Upper lobe of left lung (tissue), 6 donors: ENCODE measurements at places on chromosomes 5 and 9. TPM values are rescaled to one million over a fixed set of nuclear protein-coding genes. Genes with fewer than 3 reads are reported as not detected.

- no peak for DNase-seq
Observed at GRCh38 chr9:137126786-137127185, 12.2 kb upstream of the GRIN1 start.

DNA sequence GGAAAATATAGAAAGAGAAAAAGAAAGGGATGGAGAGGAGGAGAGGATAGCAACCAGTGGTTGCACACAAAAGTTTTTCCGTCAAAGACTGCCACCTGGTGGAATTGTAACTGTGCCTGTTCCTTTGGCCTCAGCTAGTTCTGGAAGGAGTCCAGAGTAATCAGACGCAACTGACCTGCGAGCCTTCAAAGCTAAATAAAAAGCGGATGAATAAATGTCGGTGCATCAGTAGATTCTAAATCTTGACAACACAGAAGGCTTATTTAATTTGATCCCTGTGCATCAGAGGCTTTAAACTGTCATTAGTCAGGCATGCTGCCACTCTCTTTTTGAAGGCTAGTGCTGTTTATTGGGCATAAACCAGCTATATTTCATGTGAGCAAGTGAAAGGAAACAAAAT, 132.9 kb upstream of the ACO1 start:
- DNase-seq, result no peak

GRCh38 chr9:38352530-38353328, 39.8 kb upstream of the ALDH1B1 start:
- DNase-seq, result peak; percentile 15

DNA sequence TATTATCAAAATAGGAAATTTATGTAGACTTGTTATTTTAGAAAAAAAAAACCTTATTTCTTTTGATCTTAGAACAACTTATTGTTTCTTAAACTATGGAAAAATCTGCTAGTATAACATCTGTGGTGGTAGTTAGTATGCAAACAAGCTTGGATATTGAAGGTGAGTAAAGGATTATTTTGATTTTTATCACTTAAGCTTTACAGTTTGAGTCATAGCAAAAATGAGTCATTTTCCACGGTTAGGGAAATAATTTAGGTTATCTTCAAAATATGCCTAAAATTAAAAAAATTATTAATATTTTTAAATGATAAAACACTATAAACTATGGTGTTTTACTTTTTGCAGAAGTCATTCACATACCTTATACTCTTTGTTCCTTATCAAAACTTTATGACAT, 107.2 kb upstream of the DHFR start:
- no peak for DNase-seq

DNA sequence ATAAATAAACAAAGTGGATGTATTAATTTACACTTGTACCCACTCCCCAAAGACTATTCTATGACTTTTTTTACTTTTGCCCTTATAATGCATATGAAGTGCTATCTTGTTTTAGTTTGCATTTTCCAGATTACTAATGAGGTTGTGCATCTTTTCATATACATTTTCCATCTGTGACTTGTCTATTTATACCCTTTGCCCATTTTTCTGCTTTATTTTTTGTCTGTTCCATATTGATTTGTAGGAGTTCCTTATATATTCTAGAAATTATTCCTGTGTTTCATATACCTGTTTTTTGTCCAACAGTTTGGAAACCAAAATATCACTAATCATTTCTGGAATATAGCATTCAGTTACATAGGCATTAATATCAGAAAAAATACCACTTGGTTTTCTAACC, 54.0 kb upstream of the SLC30A5 start:
- no peak for DNase-seq

GRCh38 chr9:111621895-111622480, 9.1 kb upstream of the DNAJC25 start:
- no peak for DNase-seq

- DNase-seq, result no peak
Observed at GRCh38 chr5:133851521-133851920, 116.9 kb downstream of the C5orf15 start.

GRCh38 chr5:137611011-137611580, 112.0 kb upstream of the SPOCK1 start:
- no peak for DNase-seq

DNA sequence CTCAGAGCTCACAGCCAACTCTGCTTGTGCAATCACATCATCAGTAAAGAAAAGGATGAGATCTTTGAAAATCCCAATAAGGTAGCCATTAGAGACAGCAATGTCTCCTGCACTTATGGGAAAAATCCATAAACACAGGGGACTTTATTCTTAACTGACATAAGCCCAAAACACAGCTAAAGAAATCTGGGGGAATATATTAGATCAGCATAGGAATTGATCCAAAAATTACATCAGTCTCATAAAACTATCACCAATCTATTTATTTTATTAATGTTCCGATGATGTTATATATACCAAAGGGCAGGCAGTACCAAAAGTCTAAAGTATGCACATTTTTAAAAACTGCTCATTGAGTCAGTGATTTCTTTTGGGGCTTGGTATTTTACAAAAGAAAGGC, 6.9 kb downstream of the MRPS27 start:
- DNase-seq, result no peak

- no peak for DNase-seq
Observed at GRCh38 chr5:172877466-172878260, 43.6 kb downstream of the ERGIC1 start.

DNA sequence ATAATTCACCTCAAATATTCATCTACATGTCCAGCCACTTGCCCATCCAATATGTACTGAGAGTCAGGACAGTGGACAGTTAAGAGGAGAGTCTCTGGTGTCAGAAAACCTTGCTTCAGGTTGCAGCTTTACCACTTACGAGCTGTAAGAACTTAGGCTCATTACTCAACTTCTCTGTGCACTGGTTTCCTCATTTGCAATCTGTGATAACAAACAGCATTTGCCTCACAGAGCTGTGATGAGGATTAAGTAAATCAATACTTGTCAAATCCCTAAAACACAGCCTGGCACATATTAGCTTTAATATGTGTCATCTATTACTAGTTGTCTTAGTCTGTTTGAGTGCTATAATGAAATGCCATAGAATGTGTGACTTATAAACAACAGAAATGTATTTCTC, 8.6 kb downstream of the GOLGA1 start:
- DNase-seq, result no peak

DNA sequence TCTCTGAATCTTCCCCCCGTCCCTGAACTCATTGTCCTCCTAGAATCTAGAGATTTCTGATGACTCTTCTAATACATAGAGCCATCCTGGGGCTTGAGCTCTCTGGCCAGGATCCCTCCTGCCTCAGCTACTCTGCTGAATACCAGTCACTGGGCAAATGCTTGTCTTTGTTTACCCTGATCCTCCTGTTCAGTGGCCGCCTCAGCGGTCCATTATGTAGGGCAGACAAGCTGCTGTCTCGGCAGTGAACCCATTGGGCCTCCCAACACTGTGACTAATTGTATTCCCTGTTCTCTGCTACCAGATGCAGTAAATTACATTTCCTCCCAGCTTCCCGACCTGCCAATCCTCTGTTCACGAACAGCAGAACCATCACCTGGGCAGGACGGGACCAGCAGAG, 151.6 kb downstream of the PALM2AKAP2 start:
- DNase-seq, result no peak

GRCh38 chr5:77812926-77813589, 36.9 kb upstream of the TBCA start:
- no peak for DNase-seq

DNA sequence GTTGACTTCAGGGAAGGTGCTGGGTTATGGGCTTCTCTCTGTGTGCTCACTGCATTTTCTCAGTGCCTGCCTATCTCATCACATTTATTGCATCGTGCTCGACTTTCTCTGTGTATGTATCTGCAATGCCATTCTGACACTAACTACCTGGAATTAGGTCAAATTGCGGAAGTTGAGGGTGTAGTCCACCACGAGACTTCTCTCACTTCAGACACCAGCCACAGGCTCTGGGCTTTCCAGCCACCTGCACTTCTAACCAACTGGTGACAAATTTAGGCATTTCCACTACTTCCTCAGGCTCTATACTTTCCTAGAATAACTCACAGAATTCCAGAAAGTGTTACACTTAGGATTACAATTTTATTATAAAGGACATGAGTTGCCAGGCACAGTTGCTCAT, 188.6 kb upstream of the ZNF608 start:
- no peak for DNase-seq

GRCh38 chr9:108552459-108553040, 303.2 kb downstream of the ACTL7B start:
- peak; percentile 75 for DNase-seq

- DNase-seq, result no peak
Observed at GRCh38 chr5:5483880-5484598, 61.6 kb downstream of the ICE1 start.

- DNase-seq, result no peak
Observed at GRCh38 chr5:6941631-6942030, 228.4 kb downstream of the TENT4A start.

- no peak for DNase-seq
Observed at GRCh38 chr9:138009016-138009802, 131.6 kb downstream of the CACNA1B start.

RELL2 gene
- total RNA-seq, result 2.6 TPM

SCGB3A2 gene
- total RNA-seq, result 635 TPM

SEMA6A gene
- total RNA-seq, result 18.8 TPM

TMEM174 gene
- total RNA-seq, result not detected

DMRT2 gene
- total RNA-seq, result 0.79 TPM
